HFFc6 (cell line): ENCODE measurements at places on chromosomes 5 and 9. TPM values are rescaled to one million over a fixed set of nuclear protein-coding genes. Genes with fewer than 3 reads are reported as not detected.
A peak's percentile ranks its signal among the peaks of the same experiment; 100 is the strongest.

- H3K4me3 ChIP-seq: no peak overlapping the region
- no peak for DNase-seq
- peaks cover 4% of the 10 kb centered on the region; the same call in 1 of the 2 replicates for H3K27me3 ChIP-seq
- H3K27ac ChIP-seq: no peak overlapping the region
Observed at GRCh38 chr5:13708906-13709305, 235.6 kb downstream of the DNAH5 start.

GRCh38 chr5:56950626-56951125 is 1.2 kb downstream of the MIER3 start:
- H3K4me3 ChIP-seq: peak overlapping the region; percentile 99
- peaks cover 6% of the 10 kb centered on the region; the same call in 1 of the 2 replicates for H3K36me3 ChIP-seq
- peaks cover 22% of the 10 kb centered on the region for H3K4me1 ChIP-seq
- peak; percentile 45 for DNase-seq
- no peaks in the 10 kb centered on the region; the same call in 1 of the 2 replicates for H3K27me3 ChIP-seq

DNA sequence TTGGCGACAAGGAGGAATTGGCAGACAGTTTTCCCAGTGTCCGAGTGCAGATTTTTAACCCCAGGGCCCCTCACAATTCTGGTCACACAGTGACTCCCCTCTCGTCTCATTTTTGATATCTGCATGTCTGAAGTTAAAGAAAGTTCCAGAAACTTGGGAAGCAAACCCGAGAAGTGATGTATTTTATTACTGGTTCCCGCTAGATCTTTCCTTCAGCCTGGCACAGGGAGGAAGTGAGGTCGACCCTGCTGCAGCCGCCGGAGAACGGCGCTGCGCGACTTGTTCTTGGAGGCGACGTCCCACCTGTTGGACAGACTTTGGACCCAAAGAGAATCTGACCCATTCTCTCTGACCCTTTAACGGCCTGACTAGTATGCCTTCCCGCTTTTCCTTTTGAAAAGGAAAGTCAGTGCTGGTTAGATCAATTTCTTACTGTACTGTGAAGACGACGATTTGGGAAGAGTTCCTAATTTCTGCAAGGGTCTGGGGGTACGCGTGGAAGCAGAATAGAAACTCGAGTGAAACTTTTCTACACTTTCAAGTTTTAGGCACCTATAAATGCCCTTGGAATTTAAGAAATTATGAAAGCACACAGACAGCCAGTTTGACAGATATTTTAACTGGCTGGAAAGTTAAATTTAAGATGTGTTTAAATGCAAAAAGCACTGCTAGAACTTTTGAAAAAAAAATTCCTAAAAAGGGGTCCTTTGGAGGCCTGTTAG is 744 bp downstream of the OTULIN start:
- H3K4me1 ChIP-seq: peaks cover 67% of the 10 kb centered on the region
- peak; percentile 6 for DNase-seq
- peak overlapping the region; percentile 99 for H3K4me3 ChIP-seq
- H3K27ac ChIP-seq: peak overlapping the region; percentile 81
- no peaks in the 10 kb centered on the region; the same call in 1 of the 2 replicates for H3K36me3 ChIP-seq
- H3K27me3 ChIP-seq: no peaks in the 10 kb centered on the region

DNA sequence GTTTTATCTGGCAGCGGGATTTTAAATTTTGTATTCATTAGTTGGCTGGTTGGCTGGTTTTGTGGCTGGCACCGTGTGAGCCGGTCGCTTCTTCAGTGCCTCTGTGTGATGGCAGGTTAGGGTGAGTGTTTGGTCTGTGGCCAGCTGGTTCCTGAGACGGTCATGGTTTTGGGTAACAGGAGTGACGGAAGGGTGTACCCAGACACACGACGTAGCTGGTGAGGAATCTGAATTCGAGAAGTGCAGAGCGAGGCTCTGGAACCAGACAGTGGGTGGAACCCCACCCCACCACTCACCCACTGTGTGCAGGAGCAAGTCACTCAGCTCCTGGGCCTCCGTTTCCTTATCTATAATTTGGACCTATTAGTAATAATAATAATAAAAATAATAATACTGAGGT is 2.7 kb downstream of the BTNL9 start:
- no peak overlapping the region for H3K4me3 ChIP-seq
- no peaks in the 10 kb centered on the region for H3K4me1 ChIP-seq
- no peaks in the 10 kb centered on the region for H3K36me3 ChIP-seq
- no peak overlapping the region for H3K27ac ChIP-seq

- no peak overlapping the region for H3K27ac ChIP-seq
- H3K36me3 ChIP-seq: no peaks in the 10 kb centered on the region
- DNase-seq: peak; percentile 69
- no peak overlapping the region for H3K4me3 ChIP-seq
- peaks cover 1% of the 10 kb centered on the region for H3K27me3 ChIP-seq
Observed at GRCh38 chr5:140351609-140352334, 5.4 kb upstream of the HBEGF start.

- H3K27ac ChIP-seq: no peak overlapping the region
- no peak for DNase-seq
- H3K27me3 ChIP-seq: peaks cover 16% of the 10 kb centered on the region
Observed at GRCh38 chr5:151195622-151196021, 28.3 kb downstream of the CCDC69 start.

- H3K27ac ChIP-seq: no peak within 1 kb of the TSS
- no peaks in the 10 kb centered on the region for H3K4me1 ChIP-seq
- no peak for DNase-seq
- H3K27me3 ChIP-seq: peaks cover 9% of the 10 kb centered on the region
Observed at GRCh38 chr9:133737774-133738639, at the start of gene SARDH. SARDH (minus strand) TSS chr9:133738352; CDS start chr9:133734173, 4,179 bp downstream.

GRCh38 chr5:90514520-90514919 is 14.9 kb downstream of the LYSMD3 start:
- H3K4me3 ChIP-seq: no peak overlapping the region
- peaks cover 23% of the 10 kb centered on the region for H3K36me3 ChIP-seq
- no peak overlapping the region for H3K27ac ChIP-seq
- DNase-seq: no peak

The KIAA0825 gene
- 1.5 to 2.6 TPM (median 1.7 TPM) in 3 replicates for total RNA-seq

The SERF1B gene
- 8.7 and 11.4 TPM in 2 replicates for total RNA-seq

The FOXD4 gene
- total RNA-seq: 0.25 to 0.51 TPM (median 0.38 TPM) in 3 replicates
